ENCODE measurements at places on chromosomes 3 and 15.

DNA sequence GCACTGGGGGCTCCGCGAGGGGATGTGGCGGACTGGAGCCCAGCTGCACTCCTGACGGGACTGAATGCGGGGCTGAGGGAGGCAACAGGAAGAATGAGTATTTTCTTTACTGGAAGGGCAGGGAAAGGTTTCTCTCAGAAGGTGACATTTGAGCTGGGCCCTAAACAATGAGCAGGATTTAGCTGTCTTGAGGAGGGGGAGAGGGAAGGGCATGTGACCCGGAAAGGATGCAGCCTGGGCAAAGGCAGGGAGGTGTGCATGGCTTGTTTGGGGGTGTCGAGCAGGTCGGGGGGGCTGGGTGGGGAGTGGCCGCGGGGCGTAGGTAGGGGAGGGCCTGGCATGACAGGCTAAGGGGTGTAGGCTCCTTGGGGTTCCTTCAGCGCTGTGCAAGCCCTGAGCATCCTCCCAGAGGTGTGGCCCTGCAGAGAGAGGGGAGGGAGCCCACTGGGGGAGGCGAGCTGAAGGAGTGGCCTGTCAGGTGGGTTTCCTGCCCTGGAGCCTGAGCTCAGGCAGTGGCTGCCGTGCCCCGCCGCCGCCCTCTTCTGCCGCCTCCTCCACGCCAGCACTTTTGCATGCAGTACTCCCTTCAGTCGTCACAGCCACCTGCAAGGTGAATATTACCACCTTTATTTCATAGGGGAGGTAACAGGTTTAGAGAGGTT lies 17.2 kb upstream of the ANKDD1A start:
- no peak for DNase-seq

DNA sequence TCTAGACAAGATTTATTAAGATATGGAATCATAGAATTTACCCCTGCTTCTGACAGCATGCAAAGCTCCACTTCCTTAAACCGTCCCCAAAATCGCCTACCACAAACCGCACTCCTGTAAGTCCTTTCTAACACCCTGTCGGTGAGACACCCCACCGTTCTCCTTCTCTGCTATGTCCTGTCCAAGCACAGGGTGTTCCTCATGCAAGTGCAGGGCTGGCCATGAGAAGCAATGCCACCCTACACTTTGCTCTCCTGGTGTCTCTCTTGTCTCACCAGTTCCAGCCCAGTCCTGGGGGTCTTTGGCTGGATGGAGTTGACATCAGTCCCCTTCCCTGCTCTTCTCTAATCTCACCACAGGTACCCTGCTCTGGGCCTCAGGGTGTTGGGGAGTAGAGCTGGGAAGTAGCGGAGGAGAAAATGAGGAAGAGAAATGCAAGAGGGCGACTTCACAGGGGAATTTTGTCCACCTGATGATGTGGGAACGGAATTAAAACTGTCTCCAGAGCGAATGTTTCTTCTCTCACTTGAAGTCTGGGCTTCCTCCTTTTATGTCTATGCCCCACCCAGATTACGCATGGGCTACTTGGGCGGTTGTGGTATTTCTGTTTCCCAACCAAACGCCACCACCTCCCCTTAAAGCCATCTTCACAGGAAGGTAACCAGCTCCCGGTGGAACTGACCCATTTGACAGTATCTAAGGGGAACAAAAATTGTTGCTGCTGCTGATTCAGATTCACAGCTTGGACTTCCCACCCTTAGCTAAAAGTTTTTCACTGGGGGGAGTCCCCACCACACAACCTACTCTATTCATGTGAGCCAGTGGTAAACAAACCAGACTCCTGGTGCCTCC lies 49.9 kb downstream of the CASR start:
- no peak for DNase-seq

- no peak for DNase-seq
These were observed 14.2 kb upstream of the SUCNR1 start for GRCh38 chr3:151859233-151859673.

- no peak for DNase-seq
These were observed 69.7 kb downstream of the FMN1 start for GRCh38 chr15:33124811-33125210.

GRCh38 chr3:57160765-57161538 lies 4.2 kb downstream of the IL17RD start:
- DNase-seq = no peak

- peak; percentile 3 for DNase-seq
These were observed 454.0 kb upstream of the ROBO2 start for GRCh38 chr3:76585794-76586392.

DNA sequence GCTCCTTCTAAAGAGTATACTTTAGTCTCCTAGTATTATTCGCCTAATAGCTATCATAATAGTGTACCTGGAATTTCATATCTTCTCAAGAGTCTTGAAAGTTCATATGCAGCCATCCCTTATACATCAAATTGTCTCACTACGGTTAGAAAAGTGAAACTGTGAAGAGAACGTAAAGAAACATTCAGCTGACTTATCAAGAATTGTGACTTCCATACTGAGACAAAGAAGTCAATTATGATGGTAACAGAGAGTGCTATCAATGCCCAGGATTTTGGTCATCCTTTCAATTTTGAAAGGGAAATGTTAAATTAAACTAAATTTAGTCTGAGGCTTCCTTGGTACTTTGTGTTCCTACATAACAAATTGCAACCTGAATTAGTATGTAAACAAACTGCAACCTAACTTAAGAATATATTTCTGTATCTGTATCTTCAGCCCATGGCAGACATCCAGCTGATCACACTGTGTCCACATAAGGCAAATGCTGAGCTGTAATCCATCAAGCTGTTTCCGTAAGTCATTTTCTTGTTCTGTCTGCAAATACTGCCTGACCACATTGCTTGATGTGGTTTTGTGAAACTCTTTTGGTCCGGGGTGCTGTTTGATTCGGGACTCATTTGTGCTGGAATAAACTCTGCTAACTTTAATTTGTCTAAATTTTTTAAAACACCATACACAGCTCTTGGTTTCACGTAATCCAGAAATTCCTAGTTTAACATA lies 469.6 kb downstream of the SI start:
- DNase-seq = no peak

DNA sequence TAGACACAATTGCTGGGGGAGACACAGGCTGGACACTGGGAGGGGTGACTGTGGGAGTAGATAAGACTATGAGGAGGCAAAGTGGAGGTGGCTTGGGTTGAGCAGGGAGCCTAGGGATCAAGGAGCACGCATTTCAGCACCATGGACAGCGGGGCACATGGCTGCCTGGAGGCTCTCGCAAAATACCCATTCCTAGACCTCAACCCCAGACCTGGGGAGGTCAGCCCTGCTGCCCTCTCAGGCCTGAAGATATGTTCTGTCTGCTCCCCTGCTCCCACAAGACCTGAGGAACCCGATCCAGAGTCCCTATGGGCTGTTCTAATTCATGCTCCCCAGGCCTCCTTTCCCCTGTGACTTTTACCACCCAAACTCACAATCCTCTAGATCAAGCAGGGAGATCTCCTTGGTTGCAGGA lies 16.0 kb upstream of the CPEB1 start:
- no peak for DNase-seq

GRCh38 chr3:10748040-10748439 lies 68.0 kb upstream of the SLC6A11 start:
- DNase-seq = no peak

DNA sequence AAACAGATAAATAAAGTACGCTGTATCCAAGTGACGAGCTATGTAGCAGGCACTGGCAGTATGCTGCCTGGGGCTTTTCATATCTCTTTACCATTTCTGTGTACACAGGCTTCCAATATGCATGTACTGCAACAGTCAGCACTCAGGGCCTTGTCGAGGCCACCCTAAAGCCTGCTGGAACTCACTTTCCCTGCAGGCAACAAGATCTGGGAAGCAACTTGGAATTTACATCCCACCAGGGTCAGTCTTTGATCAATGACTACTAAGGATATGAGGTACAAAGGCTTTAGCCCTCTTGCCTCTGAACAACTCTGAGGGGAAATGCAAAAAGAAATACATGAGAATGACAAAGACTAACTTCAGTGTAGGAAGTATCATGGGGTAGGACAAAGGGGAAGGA lies 101.8 kb upstream of the ARL6 start:
- no peak for DNase-seq

DNA sequence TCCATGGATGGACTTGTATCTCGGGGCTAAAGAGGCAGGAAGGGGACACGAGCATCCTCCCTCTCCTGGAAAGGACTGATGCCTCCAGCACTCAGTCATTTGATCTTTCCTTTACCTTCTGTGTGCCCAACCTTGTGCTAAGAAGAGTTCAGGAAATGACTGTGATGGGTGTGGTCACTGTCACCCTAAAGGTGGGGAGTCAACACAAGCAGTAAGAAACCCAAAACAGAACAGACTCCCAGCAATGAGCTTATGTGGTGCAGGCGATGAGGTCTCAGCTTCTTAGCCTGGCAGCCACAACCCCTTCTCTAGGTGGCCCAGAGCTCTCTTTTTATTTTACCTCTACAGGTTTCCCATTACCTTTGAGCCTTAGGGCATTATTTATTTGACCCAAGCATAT lies 3.8 kb downstream of the MPI start:
- no peak for DNase-seq

Measured in NCI-H1092 treated with DMSO at 0.1 percent for 48 hours (cell line).